ENCODE measurements at places on chromosomes 6 and 20.
A peak's percentile ranks its signal among the peaks of the same experiment; 100 is the strongest.

GRCh38 chr20:37243937-37244571 is 17.6 kb downstream of the GHRH start:
- DNase-seq, result no peak
- H3K36me3 ChIP-seq, result peaks cover 6% of the 10 kb centered on the region
- no peak overlapping the region for H3K4me3 ChIP-seq
- peaks cover 3% of the 10 kb centered on the region for H3K4me1 ChIP-seq
- H3K27me3 ChIP-seq, result no peaks in the 10 kb centered on the region

GRCh38 chr6:47057830-47058540 is 15.9 kb upstream of the ADGRF1 start:
- no peak for DNase-seq
- H3K4me1 ChIP-seq, result no peaks in the 10 kb centered on the region

DNA sequence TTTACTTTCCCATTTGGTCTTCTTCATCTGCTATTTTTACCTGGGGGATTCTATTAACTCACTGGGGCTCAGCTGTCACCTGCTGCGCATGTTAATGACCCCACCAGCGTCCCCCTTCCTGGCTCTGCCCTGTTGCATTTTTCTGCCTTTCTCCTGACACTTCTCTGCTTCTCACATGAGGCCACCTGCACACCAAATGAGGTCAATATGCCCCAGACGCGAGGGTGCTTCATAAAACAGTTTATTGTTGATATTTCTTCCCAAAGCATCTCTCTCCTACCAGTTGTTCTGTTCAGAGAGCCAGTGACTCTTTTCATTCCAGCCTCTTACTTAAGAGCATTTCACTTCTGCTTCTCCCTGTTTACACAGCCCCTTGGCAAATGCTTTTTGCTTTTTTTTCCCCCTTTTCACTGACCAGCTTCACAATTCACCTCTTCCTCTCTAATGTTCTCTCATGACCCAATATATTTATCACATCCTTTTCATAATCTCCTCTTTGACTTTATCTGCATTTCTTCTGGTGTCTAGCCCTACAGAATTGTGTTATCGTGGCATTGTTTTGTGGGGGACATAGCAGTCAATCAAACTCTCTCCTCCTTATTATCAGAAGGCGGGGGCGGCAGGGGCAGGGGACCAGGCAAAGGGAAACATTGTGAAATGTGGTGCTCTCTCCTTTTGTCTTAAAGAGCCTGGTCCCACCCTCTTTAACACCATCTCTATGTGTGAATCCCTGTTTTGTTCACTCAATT is 545.8 kb upstream of the CITED2 start:
- DNase-seq, result no peak
- no peaks in the 10 kb centered on the region for H3K36me3 ChIP-seq
- no peaks in the 10 kb centered on the region for H3K4me1 ChIP-seq

GRCh38 chr6:84897988-84898594 is 133.7 kb upstream of the TBX18 start:
- H3K4me3 ChIP-seq, result no peak overlapping the region
- no peaks in the 10 kb centered on the region for H3K27me3 ChIP-seq
- H3K27ac ChIP-seq, result no peak overlapping the region
- H3K36me3 ChIP-seq, result no peaks in the 10 kb centered on the region
- no peak for DNase-seq

DNA sequence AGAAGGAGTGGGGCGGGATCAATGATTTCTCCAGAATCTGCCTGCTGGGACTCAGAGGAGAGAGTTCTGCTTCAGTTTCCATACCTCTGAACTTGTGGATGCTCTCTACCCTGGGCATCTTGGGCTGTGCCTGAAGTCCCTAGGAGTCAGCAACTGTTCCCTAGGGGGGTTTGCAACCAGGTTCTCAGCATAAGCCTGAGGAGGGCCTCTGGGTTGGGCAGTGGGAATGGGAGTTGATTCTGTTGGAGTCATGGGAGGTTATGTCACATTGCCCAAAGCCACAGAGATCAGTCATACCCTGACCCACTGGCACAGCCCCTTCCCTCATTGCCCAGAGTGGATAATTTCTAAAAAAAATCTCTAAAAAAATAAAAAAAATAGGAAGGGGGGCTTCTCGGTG is 47.4 kb downstream of the MOCS1 start:
- no peak overlapping the region for H3K27ac ChIP-seq
- no peak for DNase-seq
- no peaks in the 10 kb centered on the region for H3K36me3 ChIP-seq
- no peak overlapping the region for H3K4me3 ChIP-seq

DNA sequence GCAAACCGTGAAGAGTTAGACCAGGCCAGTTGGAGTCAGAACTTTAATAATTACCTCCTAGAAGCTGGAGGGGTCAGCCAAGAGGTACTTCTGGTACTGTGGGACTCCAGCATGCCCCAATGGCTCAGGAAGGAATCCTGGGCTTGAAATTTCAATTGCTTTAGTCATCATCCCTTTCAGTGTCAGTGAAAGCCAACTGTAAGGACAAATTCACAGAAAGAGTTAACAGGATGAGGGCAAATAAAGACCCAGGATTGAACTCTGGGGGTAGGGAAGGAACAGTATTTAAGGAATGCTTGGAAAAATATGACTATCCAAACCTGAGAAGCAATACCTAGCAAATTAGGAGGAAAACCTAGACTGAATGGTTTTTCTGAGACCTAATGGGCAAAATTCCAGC is 735.1 kb upstream of the MARCKS start:
- no peaks in the 10 kb centered on the region for H3K4me1 ChIP-seq
- H3K36me3 ChIP-seq, result no peaks in the 10 kb centered on the region
- no peak overlapping the region for H3K27ac ChIP-seq
- no peaks in the 10 kb centered on the region for H3K27me3 ChIP-seq
- no peak overlapping the region for H3K4me3 ChIP-seq
- peak; percentile 52 for DNase-seq

- H3K4me1 ChIP-seq, result no peaks in the 10 kb centered on the region
- no peak overlapping the region for H3K4me3 ChIP-seq
- H3K27me3 ChIP-seq, result no peaks in the 10 kb centered on the region
- no peak overlapping the region for H3K27ac ChIP-seq
Measured at GRCh38 chr6:140979642-140980091, 1153.1 kb upstream of the GJE1 start.

All from iPS DF 6.9 (cell line).